ENCODE measurements at places on chromosomes 4 and X.
A peak's percentile ranks its signal among the peaks of the same experiment; 100 is the strongest.

DNA sequence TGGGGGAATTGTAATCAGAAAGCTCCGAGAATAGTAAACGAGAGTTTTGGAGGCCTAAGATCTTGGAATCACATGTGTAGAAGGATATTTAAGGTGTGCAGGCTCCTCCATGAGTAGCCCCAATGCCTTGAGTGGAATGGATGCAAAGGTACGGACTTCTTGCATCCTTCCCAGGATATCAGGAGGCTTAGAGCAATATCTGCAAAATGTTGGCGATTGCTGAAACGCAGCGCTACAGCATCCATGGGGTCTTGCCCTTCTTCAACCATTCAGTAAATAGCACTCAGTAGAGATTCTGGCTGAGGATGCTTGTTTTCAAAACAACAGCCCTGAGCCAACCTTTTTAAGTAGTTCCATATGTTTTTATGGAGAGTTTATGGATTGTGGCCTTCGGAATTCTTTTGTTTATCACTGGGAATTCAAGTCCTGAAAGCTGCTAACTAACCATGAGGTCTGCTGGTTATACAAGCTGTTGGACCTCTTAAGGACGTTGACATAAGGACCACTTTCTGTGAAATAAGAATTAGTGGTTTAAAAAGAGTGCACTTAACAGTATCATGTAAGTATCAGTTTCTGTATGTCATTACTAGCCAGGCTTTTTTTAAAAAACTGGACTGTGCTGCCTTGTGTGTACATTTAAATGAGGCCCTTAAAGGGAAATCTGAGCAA lies 228.8 kb upstream of the PGRMC2 start:
- DNase-seq: no peak

- DNase-seq: no peak
Measured at GRCh38 chr4:78706302-78706701, 69.8 kb upstream of the BMP2K start.

GRCh38 chr4:186497043-186497442 lies 58.3 kb downstream of the MTNR1A start:
- DNase-seq: no peak

- DNase-seq: no peak
Measured at GRCh38 chr4:1234811-1235292, 14.1 kb downstream of the CTBP1 start.

- no peak for DNase-seq
Measured at GRCh38 chrX:137424679-137425078, 141.2 kb upstream of the ZIC3 start.

- no peak for DNase-seq
Measured at GRCh38 chr4:94690851-94691254, 66.9 kb upstream of the BMPR1B start.

GRCh38 chr4:74304095-74304625 lies 4.1 kb upstream of the EPGN start:
- DNase-seq: no peak

GRCh38 chr4:1406394-1406980 lies at the start of gene NKX1-1:
NKX1-1 (minus strand) TSS chr4:1406442; CDS start chr4:1406442, 0 bp downstream.
- DNase-seq: no peak

DNA sequence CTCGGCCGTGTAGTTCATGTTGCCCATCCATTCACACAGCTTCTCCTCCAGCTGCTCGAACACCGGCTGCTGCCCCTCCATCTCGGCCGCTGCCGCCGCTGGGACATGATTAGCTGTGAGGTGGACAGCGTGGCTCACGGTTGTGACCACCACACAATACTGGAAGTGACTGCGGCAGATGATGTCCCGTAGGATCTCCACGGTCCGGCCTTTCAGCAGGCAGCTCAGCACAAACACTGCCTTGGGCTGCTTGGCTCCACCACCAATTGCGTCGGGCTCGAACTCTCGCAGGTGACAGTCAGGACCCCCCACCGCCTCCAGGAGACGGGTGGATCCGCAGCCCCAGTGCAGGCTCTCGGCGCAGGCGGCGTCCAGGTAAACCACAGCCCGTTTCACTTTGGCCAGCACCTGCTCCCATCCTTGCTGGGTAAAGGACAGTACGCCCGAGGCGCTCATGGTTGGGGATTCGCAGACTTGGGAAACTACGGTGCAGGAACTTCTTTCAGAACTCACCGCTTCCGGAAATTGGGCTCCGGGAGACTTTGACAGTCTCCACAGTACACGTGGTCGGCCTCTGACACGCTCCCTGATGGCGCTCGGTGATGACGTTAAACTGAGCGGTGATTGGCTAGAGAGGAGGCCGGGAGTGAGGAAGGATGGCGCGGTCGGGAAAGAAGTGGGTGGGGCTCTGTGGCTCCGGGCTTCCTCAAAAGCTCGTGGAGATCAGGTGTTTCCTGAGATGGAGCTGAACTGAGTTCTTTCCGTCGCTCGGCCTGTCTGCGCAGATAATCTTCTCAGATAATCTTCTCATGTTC lies at the start of gene SCFD2:
Gene SCFD2 (minus strand): TSS at position 576 of the 815 bp plus-strand sequence.
- DNase-seq: peak; percentile 97

DNA sequence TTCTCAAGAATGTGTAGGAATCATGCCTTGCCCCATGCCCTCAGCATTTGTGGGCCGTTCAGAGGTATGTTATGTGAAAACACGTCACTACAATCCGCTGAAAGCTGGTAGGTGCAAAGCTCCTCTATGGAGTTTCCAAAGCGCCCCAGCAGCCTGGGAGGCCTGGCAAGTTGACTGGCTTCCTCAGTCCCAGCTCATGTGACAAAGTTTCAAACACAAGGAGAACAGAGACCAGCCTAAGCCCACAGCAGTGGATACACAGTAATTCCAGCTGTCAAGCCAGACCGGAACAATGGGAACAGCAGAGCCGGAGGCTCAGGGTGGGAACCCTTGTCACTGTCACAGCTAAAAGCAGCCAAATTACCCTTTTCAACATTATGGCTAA lies 33.5 kb downstream of the NAT8L start:
- no peak for DNase-seq
